ENCODE measurements at places on chromosomes 2 and 18.
A peak's percentile ranks its signal among the peaks of the same experiment; 100 is the strongest.

- DNase-seq = no peak
Measured at GRCh38 chr2:70091816-70092215, 4.5 kb downstream of the PCBP1 start.

DNA sequence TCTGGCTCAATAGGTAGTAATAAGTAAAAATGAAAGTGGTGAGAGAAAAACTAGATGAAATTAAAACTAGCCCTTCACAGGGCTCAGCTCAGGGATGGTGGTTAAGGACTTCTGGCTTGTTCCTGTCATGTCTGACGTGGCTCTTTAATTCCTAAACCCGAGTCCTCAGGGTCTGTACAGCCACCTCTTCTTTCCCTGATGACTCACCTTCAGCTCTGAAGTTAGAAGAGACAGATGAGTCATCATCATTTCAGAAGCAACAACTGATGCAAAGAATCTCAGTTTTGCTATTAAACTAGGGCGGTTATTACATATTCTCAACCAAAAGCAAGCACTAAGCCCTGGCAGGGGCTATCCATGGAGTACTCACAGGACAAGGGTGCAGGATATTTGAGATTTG lies 24.0 kb upstream of the ITGB6 start:
- DNase-seq = peak; percentile 53

DNA sequence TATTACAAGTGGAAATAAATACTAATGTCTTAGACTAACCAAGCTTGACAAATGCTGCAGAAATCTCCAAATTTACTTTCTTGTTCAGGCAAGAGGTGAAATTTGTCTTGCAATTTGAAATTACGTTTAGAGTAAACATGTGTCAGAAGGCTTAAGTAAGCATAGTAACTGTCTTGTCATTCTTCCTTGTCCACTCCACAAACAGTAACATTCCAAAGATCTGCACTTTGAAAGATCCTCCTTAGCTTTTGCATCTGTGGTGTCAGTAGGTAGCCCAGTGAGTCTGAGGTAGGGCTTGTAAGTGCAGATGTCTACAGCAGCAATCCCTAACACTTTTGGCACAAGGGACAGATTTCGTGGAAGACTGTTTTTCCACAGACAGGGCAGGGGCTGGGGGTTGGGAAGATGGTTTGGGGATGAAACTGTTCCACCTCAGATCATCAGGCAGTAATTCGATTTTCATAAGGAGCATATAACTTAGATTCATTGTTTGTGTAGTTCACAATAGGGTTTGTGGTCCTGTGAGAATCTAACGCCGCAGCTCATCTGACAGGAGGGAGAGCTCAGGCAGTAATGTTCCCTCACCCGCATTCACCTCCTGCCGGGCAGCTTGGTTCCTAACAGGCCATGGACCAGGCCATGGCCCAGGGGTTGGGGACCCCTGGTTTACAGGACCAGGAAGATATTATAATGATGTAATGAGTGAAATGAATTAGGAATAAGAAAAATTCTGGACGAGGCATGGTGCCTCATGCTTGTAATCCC lies 18.6 kb downstream of the RASGRP3 start:
- no peak for DNase-seq

DNA sequence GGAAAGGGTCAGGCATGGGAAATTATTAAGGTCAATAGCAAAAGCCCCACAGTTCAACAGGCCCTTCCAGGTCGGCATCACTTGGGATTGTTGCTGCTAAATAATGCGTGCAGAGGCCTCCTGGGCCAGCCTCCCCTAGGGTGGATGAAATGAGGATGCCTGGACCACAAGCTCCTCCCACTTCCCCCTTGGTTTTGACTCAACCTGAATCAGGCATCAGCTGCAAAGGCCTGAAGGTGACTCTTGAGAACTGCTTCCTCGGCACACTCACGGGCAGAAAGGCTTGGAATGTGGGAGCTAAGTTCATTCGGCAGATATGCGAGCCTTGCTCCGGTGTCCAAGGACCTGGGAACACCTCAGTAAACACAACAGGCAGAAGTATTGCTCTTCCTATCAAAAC lies 69.3 kb downstream of the MBP start:
- DNase-seq = no peak

GRCh38 chr2:217992061-217992460 lies 10.7 kb downstream of the TNS1 start:
- no peak for DNase-seq

DNA sequence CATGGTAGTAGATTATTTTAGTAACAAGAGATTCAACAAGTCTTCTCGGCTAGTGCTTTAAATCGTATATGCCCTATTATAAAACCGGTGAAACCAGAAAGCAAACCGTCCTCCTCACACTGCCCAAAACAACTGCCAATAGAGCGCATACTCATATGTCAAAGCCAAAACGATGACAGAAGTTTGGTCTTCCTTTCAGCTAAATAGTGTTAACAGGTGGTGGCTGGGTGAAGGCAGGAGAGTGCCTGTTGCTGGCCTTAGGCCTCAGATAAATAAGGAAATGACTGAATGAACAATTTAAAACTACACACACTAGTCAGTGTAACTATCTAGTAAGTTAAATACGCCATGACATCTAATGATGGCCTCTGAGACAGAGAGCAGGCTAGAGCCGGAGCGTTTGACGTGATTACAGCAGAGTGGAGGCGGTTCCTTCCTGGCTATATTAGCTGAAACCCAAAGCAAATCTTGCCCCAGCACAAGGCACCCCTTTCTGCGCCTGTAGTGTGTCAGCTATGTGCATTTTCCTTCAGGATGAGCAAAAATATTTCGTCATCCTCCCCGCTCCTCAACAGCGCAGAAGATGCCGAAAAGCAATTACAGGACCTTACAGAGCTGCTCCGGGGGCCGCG lies 1.6 kb downstream of the LONRF2 start:
- no peak for DNase-seq
